ENCODE measurements at places on chromosomes 6 and 20.

- DNase-seq, result no peak
Observed at GRCh38 chr20:3901028-3901705, 12.0 kb downstream of the PANK2 start.

GRCh38 chr6:97459535-97459934 lies 176.5 kb upstream of the MMS22L start:
- DNase-seq, result no peak

GRCh38 chr6:50272611-50273010 lies 222.9 kb upstream of the DEFB112 start:
- DNase-seq, result no peak

DNA sequence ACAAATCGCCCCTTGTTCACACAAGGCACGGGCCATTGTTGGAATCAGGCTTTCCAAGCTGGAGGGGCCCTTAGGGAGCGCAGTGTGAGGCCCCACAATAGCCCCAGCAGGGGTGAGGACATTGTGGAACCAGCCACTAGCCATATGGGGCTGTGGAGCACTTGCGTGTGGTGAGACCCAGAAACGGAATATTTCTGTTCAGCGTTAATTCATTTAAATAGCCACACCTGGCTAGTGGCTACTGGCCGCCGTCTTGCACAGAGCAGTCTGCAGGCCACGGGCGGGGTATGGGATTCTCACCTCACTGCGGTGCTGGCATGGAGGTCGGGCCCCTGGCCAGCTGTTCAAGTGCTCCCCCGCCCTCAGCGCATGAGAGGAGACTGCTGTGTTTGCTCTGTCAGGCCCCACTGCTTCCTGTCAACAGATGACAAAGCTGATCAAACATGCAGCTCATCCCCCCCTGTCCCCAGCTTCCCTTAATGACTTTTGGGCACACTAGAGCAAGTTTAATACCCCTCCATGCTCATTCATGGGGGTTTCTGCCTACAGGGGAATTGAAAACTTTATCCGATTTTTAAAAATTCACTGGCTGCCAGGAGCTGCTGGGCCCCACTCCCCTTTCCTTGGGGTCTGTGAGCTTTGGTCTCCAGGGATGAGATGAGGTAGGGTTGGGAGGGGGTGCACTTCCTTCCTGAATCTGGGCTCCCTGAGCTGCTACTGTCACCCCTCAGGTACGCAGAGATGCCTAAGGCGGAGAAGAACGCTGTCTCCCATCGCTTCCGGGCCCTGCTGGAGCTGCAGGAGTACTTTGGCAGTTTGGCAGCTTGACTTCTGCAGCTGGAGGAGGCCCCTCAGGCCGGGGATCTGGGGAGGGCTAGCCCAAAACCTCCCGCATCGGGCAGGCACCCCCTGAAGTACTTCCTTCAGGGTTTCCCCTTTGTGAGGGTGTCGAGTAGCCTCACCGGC lies 13.6 kb downstream of the ITPA start:
- peak; percentile 30 for DNase-seq

DNA sequence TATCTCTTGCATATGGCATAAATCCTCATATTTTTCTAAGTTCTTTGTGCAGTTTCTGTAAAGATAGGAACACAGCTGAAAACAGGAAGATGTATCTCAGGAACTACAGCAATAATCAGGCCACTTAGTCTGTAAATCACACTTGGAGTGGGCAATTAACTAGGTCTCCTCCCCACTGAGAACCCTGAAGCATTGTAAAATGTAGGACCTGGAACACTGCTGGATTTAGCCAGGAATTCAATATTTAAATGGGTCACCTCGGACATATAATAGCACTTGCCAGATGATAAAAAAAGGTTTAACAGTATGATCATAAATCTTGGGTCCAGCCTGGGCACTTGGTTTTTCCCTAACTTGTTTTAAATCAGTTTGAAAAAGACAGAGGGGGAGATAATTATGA lies 155.0 kb downstream of the GRM1 start:
- DNase-seq, result no peak

DNA sequence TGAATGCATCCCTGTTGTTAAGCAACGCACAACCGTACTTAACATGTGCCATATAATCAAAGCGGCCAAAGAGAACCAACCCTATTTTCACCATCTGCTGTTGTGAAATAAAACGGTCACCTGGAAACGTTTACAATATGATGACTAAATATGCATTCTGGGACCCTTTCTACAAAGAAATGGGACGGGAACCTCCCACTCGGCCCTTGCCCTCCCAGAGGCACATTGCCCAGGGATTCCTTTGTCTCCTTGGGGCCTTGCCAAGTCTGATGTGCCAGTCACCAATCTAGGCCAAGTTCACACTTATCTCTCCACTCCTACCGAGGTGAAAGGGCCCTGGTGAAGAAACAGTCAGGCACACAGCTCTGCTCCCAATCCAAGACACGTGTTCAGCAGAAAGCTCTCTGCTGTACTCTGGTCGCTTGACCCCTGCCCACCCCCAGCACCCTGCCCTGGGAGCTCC lies 427.4 kb upstream of the JARID2 start:
- no peak for DNase-seq

DNA sequence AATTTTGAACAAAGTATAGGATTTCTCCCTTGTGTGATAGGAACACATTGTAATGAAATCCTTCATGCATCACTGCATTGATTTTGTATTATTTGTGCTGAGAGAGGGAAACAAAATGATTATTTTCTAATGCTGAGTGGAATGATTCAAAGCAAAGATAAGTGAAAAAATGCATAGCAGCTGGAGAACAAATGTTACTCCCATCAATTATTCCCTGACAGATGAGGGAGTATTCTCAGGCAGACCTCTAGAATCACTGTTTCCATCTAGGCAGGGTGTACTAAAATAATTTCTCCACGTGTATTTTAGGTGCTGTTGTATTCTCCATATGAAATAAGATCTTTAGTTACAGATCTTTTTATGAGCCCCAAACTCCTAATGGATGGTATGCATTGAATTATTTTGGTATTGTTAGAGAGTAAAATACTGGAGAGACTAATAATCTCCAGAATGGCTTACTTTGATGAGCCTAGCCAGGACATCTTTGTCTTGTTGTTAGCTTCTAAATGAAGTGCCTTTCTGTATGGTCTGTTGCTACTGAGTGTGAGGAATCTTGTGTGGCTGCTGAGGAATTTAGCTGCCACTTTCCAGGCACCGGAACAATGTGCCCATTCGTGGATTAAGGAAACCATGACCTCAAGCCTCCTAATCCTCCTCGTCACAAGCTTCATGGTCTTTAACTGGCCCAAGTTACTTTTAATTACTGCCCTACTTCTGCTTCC lies 39.6 kb downstream of the RNF217 start:
- no peak for DNase-seq

GRCh38 chr20:29409833-29410805 lies 1847.3 kb upstream of the DEFB115 start:
- no peak for DNase-seq

DNA sequence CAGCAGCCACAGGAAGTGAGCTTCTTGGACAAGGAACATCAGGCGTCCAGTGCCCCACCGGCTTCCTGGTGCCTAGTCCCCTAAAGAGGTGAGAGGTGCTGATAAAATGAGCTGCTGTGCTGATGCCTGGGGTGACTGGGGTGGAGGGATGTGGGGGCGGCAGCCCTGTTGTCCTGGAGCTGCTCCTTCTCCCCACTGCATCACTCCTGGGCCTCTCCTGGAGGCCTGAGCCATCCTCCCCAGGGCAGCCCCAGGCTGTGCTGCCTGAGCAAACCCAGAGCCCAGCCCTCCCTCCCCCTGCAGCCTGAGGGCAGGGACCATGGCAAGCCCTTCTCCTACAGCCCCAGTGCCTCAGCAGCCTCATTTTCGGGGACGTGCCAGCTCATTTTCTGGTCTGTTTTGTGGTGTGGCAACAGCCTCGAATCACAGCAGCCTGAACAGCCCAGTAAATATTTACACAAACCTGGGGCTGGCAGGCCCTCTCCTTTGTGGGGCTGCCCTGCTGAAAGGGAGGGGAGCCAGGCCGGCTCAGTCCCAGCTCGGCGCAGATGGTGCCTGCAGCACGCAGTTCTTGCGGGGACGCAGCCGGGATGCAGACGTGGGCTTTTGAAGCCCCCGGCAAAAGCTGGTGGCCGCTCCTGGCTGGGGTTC lies 259.9 kb downstream of the DLL1 start:
- no peak for DNase-seq

- DNase-seq, result no peak
Observed at GRCh38 chr6:44202972-44203750, 13.6 kb upstream of the MYMX start.

GRCh38 chr20:13305284-13305683 lies 84.2 kb downstream of the ISM1 start:
- DNase-seq, result no peak

DNA sequence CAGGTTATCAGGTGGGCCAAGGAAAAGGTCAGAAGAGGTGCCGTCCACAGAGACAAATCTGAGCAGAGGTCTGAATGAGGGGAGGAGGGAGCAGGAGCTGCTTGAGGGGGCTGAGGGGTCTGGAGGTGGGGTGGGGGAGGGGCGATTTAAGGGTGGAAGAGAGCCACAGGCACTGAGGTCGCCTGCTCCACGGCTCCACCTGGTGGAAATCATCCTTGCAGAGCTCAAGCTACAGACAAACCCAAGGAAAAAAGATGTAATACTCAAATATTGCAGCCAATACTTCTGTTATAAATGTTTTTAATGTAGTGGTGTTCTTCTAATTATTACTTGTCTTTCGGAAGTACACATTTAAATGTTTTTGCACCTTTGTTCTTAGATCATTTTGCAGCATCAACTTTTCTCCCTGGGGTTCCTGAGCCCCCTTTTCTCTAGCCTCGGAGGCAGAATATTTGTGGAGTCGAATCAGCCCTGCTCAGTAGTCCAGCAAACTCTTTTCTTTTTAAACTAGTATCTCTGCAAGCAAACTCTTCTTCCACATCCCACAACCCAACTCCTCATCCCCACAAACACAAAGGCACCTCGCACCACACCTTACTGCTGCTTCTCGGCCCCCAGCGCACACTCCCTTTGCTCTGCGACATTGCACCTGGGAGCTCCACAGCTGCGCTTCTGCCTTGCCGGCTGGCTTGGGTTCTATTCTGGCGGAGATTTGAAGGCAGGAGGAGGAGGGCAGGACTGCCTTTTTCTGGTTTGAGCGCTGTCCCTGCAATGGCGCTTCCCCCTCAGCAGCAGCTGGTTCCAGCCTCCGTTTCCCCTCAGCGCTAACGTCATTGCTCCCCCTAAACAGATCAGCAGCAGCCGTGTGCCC lies 51.0 kb upstream of the TFAP2A start:
- DNase-seq, result peak; percentile 35

DNA sequence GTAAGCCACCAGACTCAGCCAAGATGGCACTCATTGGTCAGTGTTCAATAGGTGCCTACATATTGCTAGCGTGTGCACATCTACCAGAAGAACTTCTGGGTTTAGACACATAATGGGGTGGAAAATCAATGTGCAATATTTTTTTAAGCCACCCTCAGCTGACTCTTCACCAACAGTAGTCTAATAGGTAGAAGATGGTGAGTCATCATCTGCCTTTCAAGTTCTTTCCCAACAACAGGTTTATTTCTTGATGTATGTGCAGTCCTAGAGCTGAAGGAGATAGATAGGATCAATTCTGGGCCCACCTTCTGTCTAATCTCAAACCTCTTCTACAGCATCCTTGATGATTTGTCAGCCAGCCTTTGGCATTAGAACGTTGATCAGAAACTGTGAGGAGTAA lies 41.3 kb downstream of the IRAK1BP1 start:
- no peak for DNase-seq

DNA sequence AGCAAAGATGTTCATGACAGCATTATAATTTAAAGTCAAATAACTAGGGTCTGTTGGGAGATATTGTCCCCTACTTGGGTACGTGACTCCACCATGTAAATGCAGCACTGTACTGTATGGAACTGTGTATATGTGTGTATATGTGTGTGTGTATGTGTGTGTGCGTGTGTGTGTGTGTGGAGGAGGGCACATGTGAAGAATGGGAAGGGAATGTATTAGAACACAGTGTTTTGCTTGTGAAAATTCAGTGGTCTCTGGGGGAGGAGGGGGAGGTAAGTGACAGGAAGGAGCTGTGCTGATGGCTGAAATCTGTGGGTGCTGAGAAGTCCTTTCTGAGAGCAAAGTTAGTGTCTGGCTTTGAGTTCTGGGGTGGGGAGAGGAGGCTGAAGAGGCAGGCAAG lies 23.9 kb upstream of the VEGFA start:
- no peak for DNase-seq

DNA sequence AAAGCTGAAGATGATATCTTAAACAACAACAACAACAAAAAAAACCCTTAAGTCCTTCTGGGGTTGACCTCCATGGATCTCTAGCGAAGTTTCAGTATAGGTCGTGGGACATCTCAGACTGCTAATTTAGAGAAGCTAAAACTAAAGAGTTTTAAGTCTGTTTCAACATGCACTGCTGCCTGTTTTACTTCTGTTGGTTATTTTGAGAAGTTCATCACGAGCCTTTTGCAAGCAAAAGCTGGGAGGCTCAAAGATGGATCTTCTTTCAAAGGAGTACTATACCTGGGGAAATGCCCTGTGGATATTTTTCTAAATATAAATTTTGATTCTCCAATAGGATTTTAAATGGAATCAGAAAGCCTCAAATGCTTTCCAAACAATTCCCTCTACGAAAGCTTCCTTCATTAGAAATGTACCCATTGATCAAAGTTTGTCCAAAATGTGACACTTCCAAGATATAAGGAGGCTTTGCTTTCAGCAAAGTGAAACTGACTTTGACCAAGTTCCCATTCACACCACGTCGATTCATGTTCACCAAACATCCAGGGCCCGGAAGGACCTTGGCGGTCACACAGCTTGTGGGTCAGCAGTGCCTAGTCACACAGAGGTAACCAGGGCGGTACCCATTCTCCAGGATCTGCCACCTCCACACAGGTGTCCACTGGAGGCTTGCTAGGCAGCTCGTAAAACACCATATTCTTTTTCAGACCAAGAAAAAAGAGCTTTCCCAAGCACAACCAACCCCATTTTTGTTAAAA lies 94.7 kb upstream of the QKI start:
- DNase-seq, result no peak

DNA sequence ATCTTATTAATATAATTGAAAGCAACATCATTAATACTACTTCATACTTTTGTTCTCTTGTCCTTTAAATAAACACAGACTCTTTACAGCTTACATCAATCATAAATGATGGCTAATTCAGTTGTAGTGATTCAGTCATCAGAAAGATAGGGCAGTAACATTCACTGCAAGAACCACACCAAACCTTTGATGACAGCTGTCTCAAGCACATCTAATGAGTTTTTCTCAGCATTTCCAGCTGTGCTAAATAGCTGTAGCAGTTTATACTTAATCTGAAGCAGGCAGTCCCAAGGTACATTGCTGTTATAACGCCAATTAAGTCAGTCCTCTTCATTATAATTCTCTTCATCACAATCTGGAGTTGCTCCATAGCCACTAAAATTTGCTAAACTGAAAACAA lies 45.7 kb downstream of the PREP start:
- DNase-seq, result no peak

DNA sequence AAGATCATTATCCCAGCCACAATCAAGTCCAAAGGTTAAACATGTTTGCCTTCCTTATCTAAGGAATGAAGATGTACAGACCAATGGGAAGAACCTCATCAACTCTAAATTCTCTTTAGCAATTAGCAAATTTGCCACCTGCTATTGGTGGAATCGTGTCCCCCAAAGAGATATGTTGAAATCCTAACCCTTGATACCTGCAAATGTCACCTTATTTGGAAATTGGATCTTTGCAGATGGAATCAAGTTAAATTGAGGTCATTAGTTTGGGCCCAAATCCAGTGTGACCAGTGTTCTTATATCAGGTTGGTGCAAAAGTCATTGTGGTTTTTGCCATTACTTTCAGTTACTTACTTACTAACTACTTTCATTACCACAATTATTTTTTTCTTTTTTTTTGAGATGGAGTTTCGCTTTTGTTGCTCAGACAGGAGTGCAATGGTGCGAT lies 31.3 kb downstream of the KLHL31 start:
- DNase-seq, result no peak
